ENCODE measurements at places on chromosomes 1 and 21. TPM values are rescaled to one million over a fixed set of nuclear protein-coding genes. Genes with fewer than 3 reads are reported as not detected.

DNA sequence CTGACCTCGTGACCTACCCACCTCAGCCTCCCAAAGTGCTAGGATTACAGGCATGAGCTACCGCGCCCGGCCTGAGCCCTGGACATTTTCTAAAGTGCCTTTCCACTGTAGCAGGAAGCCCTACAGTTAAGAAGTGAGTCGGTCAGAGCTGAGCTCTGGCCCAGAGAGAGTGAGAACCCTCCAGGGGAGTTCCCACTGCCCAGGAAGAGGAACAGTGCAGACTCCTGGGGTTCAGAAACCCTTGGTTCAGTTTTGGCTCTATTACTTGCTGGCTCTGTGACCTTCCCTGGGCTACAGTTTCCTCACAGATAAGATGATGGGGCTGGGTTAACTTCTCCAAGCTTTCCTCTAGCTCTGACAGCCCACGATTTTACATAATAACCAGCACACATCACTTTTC lies 20.9 kb downstream of the SLC9A1 start:
- DNase-seq = no peak

DNA sequence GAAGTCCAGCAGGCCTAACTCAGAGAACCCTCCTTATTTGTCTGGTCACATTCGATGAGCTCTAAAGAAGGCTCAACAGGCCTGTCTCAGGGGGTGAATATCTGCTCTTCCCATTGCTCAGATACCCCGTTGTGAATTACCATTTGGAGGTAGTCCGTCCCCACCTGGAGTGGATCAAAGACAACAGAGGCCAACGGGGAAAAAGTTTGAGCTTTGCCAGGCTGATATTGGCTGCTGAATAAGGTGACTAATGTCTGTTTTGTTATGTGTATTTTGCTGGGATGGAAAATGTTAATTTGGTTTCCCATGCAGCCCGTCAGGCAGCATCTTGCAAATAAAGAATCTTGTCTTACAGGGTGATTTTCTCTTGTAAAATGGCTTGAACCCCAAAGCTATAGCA lies 69.2 kb upstream of the EPS8L3 start:
- DNase-seq = no peak

GRCh38 chr1:155011437-155012025 lies 8.9 kb downstream of the ZBTB7B start:
- DNase-seq = no peak

DNA sequence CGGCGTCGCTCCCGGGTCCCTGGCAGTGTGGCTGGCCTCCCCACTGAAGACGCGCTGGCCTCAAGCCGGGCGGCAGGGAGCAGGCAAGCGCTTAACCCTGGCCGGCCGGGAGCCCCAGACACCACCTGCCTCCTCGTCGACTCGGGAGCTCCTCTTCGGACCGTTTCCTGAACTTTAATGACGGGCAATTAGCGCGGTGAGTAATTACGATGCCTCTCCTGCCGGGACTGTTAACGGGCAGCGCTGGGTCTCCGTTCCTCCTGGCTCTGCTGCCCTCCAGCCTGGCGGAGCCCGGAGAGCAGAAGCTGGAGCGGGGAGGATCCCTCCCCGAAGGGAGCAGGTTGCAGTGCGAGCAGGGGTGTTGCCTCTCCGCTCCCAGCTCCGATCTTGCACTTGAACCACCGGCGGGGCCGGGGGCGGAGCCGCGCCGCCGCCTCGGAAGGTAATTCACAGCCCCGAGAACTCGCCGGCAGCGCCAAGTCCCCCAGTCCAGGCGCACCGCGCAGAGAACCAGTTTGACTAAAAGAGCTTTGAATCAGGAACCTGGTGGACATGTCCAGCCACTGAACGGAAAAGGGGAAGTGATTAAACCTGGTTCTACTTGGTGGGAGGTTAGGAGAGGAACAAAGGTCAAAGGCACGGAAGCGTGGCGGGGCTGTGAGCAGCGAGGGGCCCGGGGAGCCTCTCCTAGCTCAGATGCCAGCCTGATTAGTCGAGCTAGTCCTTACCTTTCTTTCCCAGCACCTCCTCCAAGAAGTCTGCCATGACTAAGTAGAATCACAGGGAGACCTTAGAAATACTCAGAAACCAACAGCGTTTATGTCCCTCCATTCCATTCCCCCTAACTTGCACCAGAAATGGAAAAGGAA lies 18.3 kb upstream of the PLEKHA6 start:
- DNase-seq = peak; percentile 33

- DNase-seq = no peak
Observed at GRCh38 chr1:226981838-226982237, 41.7 kb downstream of the COQ8A start.

GRCh38 chr21:9767592-9768375 lies 753.6 kb upstream of the TPTE start:
- no peak for DNase-seq

DNA sequence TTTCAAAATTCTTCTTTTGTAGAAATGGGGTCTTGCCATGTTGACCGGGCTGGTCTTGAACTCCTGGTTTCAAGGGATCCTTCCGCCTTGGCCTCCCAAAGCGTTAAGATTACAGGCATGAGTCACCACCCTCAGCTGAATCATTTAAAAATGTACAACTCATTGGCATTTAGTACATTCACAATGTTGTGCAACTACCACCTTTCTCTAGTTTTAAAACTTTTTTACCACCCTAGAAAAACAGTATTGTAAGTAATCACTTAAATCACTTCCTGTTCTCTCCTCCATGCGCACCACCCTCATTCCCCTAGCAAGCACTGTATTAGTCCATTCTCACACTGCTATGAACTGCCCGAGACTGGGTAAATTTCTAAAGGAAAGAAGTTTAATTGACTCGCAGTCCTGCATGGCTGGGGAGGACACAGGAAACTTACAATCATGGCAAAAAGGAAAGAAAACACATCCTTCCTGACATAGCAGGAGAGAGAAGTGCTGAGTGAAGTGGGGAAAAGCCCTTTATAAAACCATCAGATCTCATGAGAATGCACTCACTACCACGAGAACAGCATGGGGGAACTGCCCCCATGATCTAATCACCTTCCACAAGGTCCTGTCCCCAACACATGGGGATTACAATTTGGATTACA lies 14.4 kb upstream of the THEM5 start:
- DNase-seq = peak; percentile 94

GRCh38 chr1:160353223-160353622 lies 10.0 kb downstream of the NCSTN start:
- peak; percentile 17 for DNase-seq

Gene KCNK2
- total RNA-seq = 0.26 TPM

Gene SEC22B
- total RNA-seq = 22.0 TPM

Gene LHX8
- total RNA-seq = not detected

Gene MX1
- 6.7 TPM for total RNA-seq

Gene IARS2
- total RNA-seq = 89.5 TPM

Gene MIXL1
- 0.13 TPM for total RNA-seq

Gene PHLDA3
- total RNA-seq = 28.6 TPM

Gene ECM1
- under 0.01 TPM for total RNA-seq

Gene TDRD5
- total RNA-seq = 0.51 TPM

Gene FNDC5
- 0.51 TPM for total RNA-seq
